NCI-H82 (cell line): ENCODE measurements at places on chromosomes 5 and 9.

- peak; percentile 86 for DNase-seq
These were observed 13.0 kb upstream of the CTNNAL1 start for GRCh38 chr9:109026306-109026705.

GRCh38 chr9:114310471-114311450, 12.1 kb upstream of the ORM1 start:
- no peak for DNase-seq

DNA sequence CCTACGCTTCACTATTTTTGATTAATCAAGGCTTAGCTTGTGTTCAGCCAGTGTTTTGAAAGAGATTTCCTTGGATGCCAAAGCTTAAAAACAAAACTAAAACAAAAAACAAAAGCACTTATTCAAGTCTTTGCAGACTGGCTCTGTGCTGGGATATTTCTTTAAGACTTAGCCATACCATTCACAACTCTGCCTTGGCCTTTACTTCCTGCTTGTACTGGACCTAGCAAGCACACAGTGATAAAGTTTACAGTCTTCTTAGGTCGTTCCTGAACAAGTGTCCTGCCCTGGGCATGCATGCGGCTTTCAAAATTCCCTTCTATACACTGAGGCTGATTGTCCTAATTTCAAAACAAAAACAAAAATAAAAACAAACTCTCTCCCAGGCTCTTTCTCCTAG, 20.7 kb downstream of the FBXL17 start:
- no peak for DNase-seq

GRCh38 chr9:99037769-99038483, 67.0 kb upstream of the TGFBR1 start:
- no peak for DNase-seq

- DNase-seq: no peak
These were observed 69.6 kb upstream of the PRRC1 start for GRCh38 chr5:127447827-127448226.

- no peak for DNase-seq
These were observed 49.3 kb upstream of the FANCC start for GRCh38 chr9:95366731-95367325.

GRCh38 chr9:132426639-132427414, 16.8 kb downstream of the CFAP77 start:
- DNase-seq: no peak

- no peak for DNase-seq
These were observed 9.4 kb downstream of the OR2K2 start for GRCh38 chr9:111320631-111321030.

GRCh38 chr5:155982354-155982753, 344.6 kb upstream of the SGCD start:
- DNase-seq: no peak

GRCh38 chr5:43432486-43433375, 20.5 kb upstream of the CCL28 start:
- DNase-seq: no peak

- peak; percentile 54 for DNase-seq
These were observed 55.8 kb upstream of the SHC3 start for GRCh38 chr9:89234205-89235067.

GRCh38 chr5:69167929-69168328, 979 bp downstream of the CCNB1 start:
- no peak for DNase-seq

DNA sequence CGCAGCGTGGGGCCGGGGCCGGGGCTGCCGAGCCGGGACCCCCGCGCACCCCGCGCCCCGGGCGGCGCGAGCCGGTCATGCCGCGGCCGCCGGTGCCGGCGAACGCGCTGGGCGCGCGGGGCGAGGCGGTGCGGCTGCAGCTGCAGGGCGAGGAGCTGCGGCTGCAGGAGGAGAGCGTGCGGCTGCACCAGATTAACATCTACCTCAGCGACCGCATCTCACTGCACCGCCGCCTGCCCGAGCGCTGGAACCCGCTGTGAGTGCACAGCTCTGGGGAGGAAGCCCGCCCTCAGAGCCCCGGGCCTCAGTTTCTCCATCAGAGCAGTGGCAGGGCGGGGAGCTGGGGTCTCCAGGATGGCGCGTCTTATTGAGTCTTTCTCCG, 335 bp downstream of the GALNT12 start:
- DNase-seq: peak; percentile 45

GRCh38 chr5:162174358-162174974, 106.9 kb downstream of the GABRG2 start:
- DNase-seq: no peak

- peak; percentile 7 for DNase-seq
These were observed 12.2 kb upstream of the GPR151 start for GRCh38 chr5:146528236-146528635.

- peak; percentile 54 for DNase-seq
These were observed 107.1 kb downstream of the MAT2B start for GRCh38 chr5:163612358-163613149.

- no peak for DNase-seq
These were observed 69.5 kb downstream of the USP20 start for GRCh38 chr9:129904734-129905133.

DNA sequence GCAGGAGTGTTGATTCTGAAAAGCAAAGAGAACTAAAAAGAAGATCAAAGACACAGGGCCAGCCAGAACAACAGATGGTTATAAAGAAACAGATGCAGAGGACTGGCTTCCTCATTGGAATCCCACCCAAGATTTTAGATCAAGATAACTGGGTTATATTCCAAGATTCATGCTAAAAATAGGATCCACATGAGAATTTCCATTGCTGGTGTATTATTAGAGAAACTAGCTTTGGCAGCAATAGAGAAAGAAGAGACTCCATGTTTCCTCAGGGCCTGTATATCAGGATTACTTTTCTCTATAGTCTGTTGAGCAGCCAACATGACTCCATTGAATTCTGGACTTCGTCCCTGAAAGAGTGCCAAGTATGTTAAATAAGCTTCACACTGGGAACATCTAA, 367.3 kb downstream of the TUSC1 start:
- DNase-seq: no peak

DNA sequence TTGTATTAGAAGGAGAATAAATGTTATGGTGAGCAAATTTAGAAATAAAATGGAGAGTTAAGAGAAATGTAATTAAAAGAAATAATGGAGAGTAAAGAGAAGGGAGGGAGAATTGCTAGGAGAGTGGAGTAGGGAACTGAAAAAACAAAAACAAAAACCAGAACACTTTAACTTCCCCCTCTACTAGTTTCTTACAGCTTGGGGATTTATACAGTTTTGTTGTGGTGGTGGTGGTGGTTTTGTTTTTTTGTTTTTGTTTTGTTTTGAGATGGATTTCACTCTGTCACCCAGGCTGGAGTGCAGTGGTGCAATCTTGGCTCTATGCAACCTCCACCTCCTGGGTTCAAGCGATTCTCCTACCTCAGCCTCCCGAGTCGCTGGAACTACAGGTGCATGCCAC, 322.4 kb downstream of the TMEM167A start:
- no peak for DNase-seq

DNA sequence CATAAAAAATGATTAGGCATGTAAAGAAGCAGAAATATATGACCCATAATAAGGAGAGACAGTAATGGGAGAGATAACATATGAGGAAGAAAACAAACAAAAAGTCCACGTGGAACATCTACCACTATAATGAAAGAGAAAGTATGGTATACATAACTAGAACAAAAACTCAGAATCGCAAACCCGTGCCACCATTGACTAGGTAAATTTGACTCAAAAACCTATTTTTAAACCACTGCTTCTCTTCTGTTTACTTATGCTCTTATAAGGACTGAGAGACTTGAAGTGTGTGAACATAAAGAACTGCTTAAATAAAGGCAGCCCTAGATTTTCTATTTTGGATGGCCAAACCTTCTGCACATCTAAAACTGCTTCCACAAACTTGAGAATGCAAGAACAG, 330.7 kb downstream of the CAAP1 start:
- DNase-seq: no peak

- DNase-seq: no peak
These were observed 73.4 kb upstream of the CDH12 start for GRCh38 chr5:22926574-22926973.

GRCh38 chr9:130039528-130040147, 3.4 kb downstream of the FNBP1 start:
- DNase-seq: peak; percentile 34

DNA sequence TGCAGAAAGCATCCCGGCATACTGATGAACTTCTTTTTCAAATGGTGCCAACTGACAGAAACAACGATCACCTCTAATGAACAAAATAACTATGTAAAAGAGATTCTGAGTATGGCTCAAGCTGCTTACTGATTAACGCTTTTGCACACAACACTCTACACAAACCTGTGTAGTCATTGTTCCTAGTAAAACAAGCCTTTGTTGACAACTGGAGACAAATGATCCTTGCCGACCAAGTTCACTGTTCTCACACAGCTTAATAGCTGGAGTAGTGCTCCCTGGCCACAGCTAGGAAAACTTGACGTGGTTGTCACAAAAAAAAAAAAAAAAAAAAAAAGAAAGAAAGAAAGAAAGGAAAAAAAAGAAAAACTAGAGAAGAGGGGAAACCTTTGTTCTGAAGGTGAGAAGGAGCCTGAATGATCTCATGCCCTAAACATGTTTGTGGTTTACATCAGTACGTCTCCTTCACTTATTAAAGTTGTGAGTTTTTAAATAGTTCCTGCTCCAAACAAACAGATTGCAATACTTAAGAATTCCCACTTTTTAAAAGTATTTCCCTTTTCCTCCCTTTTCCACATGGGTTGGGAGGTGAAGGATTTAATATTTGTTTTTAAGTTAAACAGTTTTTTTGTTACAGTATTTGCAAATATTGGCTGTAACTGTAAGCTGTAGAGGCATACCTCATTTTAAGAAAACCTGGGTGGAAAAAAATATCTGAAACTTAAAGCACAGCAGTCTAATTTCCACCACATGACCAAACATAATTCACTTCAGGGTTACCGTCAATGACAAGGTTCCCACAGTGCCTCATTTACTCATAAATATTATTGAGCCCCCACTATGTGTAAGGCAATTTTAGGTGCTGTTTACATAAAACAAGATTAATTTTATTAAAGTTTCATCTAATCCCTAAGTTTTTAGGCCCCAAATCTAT, 63.7 kb downstream of the GLIS3 start:
- DNase-seq: no peak

DNA sequence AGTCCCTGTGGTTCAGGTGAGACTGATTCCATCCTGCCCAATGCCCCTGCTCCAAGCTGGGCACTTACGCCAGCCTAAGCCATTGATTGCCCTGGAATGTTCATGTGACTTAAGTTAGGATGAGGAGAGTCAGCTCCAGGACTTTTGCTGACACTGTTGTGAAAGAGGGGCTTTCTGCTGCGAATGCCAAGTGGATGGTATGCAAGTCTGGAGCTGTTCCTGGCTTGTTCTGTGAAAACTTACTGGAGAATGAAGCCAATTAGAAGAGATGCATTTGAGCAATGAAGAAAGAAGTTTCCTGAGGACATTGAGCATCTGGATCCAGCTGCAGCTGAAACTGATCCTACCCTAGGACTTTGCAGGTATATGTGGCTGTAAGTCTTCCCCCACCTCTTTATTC, 61.2 kb upstream of the ZFR start:
- DNase-seq: no peak

DNA sequence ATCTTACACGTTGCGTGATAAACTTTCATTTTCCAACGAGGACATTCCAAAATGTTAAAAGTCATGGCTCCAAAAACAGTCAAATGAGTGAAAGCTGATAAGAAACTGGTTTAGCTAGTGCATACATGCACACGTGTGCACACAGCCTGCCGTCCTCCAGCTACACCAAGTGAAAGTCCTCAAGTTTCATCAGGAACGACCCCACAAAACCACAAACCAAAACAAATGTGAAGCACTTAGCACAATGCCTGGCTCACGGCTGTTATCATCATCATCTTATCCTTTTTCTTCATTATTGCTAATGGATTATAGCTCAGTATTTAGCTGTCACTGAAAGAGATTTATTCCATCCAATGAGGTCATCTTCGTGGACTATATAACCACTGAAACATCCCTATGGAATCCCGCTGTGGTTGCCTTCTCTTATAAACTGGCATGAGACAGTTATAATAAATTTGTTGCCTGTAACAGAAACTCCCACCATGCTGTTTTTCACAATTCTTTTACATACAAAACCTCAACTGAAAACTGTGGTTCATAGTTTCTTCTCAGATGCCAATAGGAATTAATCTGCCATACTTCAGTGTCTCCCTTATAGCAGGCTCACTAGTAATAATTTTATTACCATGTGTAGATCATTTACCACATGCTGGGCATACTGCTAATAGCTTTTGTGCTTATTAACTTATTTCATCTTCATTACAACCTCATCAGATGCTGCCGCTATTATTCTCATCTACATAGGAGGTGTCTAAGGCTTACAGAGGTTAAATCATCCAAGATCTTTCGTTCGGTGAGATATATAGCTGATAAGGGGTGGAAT, 56.1 kb downstream of the SAXO1 start:
- DNase-seq: no peak

- DNase-seq: no peak
These were observed 239.9 kb downstream of the ATPSCKMT start for GRCh38 chr5:10009802-10010201.
